Urinary bladder (tissue), 4 donors: ENCODE measurements at places on chromosomes 2 and 18.

DNA sequence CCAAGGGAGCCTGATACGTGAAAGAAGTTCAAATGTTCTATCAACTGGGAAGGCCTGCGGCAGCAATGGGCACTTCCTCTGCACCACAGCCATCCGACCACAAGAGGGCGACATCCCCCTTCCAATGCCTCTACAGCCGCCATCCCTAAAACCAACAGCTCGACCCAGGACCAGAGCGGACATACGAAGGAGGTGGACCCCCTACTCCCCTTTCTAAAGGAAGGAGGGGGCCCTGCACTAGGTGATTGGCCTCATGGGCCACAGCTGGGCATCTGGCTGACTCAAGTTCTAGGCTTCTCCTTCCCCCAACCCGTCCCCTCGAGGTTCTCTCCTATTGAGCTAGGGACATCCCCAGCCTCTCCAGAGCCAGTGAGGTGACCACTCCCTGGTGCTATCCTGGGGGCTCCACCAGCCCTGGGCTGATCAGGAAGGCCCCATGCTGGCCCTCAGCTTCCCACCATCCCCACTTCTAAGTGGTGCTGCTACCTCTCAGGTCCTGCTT is 217.2 kb downstream of the TNS1 start:
- DNase-seq: peak; percentile 46

- DNase-seq: no peak
These were observed 123.8 kb upstream of the ZEB2 start for GRCh38 chr2:144643537-144644336.

DNA sequence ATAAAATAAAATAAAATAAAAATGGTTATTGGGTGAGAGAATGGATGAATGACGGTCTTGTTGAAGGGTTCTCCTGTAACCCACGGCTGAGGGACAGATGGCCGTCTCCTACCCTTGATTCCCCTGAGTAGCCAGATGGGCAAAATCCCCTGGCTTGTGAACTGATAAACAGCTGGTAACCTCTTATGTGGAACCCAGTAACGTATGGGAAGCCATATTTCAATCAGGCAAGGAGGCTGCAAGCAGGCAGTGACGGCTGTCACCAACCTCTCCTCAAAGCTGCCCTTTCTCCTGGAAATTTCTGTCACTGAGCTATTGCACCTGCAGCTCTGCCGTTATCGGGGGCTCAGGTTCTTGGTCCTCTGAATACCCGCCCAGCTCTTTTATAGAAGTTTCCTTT is 165.3 kb upstream of the SMAD2 start:
- no peak for DNase-seq

GRCh38 chr18:68833756-68834155 is 35.9 kb downstream of the CCDC102B start:
- DNase-seq: no peak

DNA sequence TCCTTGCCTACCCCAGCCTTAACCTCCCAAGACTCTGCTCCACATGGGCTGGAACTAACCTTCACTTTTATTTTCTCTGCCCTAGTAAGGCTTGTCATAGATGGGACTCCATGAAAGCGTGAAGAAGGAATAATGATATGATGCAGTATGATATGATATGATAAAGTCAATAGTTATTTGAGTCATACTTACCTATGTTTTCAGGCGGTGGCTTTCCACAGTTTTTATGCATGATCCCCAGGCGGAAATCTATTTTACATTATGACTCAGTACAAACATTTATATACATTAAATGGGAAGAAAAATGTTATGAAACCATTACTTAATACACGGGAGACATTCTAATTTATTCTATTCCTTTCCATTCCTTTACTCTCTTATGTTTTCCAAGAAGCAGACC is 5.6 kb downstream of the ACMSD start:
- no peak for DNase-seq

DNA sequence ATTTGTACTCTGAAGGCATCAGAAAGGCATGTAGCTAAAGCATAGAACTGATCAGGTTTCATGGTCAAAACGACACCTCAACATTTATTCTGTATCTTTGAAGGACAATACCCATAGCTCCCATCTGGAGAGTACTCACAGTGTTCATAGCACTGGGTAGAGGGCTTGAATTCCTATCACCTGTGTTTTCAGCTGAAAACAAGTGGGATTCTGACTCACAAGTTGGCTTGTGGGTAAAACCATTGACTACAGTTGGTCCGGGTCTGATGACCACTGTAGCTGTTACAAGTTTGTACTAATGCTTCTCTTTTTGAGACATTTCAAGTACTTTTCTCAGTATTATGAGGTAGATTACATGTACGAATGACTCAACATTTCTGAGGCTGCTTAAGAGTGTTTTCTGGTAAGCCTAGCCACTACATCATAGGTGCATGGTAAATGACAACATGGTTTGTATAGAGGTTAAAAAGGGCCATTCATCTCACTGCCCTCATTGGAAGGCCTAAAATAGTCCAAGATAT is 68.6 kb upstream of the PELI1 start:
- no peak for DNase-seq

DNA sequence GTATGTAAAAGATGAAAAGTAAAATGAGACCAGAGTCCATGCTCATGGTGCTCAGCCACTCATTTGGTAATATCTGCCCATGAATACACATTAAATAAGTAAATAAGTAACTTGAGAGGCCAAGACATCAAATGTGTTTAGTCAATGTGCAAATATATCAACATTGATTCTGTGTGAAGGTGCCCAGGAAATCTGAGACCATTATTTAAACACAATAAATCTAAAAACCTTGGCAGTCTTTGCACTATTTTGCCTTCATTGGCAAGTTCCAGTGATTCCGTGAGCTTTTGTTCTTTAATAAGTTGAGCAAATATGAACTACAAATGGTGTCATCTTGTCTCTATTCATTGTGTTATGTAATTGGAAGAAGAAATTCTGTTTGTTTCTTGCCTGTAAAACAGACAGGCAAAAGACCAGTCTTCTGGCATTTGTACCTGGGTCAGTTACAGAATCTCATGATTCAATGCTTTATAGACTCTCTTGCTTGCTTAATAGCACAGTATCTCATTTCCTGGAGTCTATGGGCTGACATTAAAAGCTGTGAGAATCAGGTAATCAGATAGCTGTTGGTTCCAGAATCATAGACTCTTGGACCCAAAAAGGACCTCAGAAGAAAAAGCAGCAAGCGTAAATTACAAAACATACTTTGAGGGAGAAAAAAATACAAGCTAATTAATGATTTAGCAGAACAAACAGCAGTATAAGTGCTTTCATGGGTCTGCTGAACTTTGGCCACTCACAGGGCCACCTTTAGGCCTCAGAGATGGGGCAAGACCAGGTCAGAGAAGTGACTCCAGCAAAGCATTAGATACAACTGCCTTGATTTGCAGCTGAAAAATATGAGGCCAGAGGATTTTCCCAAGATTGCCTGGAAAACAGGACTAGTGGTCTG is 20.0 kb upstream of the SERPINB3 start:
- no peak for DNase-seq

- no peak for DNase-seq
These were observed 400.7 kb downstream of the NBAS start for GRCh38 chr2:15160201-15160991.

DNA sequence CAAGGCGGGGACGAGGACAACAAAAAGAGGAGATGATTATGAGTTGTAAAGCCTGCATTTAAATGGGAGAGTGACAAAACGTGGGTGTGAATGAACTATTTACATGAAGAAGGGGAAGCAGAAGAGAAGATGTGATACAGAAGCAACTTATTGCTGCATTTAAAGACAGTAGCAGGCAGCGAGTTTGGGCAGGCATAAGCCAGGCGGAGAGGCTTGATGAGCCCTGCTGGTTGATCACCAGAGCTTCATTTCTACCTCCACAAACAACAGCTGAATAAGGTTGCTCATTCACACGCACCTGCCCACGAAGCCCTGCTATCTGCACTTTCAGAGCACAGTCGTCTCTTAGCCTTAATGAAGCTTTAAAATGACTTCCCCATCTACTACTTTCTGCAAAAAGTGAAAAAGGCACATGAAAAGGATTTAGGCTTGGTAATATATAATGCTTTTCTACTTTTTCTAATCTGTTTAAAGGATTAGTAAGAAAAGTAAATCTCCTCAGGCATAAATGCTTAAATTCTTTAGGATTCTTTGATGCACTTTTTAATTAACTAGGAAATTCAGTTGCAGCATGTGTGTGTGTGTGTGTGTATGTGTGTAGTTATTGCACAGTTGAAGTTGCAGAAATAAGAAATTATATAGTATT is 3.1 kb downstream of the SLC38A11 start:
- DNase-seq: no peak

- no peak for DNase-seq
These were observed 100.1 kb upstream of the ERBB4 start for GRCh38 chr2:212638694-212639093.

GRCh38 chr2:124254621-124255020 is 229.5 kb downstream of the CNTNAP5 start:
- DNase-seq: no peak

GRCh38 chr2:168203762-168204693 is 43.4 kb downstream of the STK39 start:
- no peak for DNase-seq

DNA sequence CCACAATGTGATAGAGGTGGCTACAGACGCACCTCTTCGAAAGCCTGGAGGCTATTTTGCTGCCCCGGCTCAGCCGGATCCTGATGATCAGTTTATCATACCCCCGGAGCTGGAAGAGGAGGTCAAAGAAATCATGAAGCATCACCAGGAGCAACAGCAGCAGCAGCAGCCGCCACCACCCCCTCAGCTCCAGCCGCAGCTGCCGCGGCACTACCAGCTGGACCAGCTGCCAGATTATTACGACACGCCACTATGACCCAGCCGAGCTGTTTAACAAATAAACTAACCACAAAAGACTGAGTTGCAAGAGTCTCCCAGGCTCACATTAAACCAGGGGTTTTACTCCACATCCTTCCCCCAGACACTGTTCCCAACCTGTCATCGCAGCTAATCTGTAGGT is 263.8 kb downstream of the PHLPP1 start:
- no peak for DNase-seq

GRCh38 chr2:172013396-172013795 is 13.6 kb downstream of the METAP1D start:
- DNase-seq: no peak

DNA sequence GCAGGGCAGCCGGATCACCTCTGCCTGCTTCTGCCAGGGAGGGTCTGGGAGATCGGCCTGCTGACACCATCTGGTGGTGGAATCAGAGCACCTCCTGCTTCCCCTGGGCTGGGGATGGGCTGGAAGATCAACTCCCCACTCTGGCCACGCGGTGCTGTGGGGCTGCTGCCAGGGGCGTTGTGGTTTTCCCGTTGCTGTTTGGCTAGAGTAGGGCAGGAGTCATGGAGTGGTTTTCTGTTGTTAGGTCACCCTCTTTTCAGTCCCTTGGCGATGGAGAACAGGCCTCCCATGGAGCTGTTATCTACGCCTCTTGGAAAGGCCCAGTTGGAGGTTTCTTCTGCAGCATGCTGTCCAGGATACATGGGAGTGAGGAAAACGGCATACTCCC is 15.2 kb downstream of the BCL2L11 start:
- DNase-seq: no peak

DNA sequence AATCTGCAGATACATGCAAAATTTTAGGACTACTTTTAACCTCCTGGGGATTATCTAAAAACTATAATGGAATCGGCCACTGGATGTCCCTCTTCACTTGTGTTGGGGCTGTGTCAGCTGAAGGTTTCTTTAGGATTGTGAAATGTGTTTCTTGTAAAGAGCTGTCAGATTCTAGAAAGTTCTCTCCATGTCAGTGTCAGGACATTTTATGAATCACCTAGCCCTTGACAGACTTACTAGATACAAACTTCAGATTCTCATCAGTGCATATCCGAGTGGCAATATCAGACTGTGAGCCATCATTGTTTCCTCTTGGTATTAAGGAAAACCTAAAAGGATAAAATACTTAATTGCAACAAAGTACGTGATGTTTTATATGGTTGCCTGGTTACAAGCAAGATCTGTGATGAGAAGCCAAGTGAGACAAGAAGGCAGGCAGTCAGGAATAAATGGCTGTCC is 107.3 kb downstream of the CPS1 start:
- DNase-seq: no peak

DNA sequence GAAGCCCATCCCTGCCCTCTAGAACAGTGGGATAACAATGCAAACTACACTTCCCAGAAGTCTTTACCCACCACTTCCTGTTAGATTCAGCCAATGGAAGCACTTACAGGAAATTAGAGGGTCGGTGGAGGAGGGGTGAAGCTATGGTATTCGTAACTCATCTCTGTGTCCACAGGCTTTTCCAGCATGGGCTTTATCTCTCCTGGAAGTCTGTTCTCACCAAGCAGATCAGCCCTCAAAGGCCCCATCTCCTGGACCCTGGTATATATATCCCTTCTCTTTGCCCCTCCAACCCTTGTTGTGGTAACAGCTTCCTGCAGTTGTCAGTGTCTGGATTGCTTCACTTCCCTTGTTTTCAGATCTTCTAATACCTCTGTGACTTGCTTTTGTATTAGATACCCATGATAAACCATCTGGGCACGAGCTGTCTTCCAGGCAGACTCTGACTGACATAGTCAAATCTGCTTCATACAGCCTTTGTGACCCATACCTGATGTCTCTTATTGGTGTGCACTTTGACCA is 475.0 kb upstream of the POU3F3 start:
- peak; percentile 43 for DNase-seq

DNA sequence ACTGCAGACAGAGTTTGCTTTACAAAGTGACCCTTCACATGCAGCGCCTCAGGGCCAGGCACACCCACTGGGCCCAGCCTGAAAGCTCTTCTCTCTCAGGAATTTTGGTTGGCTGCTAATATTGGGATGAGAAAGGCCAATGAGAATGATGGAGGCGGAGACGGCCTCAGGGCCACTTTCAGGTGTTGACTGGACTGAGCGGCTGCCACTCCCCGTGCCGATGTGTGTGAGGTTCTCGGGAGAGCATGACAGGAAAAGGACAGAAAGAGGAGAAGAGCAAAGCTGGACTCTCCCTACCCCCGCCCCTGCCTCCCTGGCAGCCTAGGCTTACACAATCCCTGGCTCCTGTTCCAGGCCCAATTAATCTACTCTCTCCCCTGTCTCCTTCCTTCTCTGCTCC is 155.7 kb downstream of the CELF4 start:
- no peak for DNase-seq

GRCh38 chr18:13194239-13194638 is 24.3 kb upstream of the LDLRAD4 start:
- DNase-seq: no peak

GRCh38 chr2:110866045-110866444 is 133.7 kb downstream of the ACOXL start:
- DNase-seq: no peak

DNA sequence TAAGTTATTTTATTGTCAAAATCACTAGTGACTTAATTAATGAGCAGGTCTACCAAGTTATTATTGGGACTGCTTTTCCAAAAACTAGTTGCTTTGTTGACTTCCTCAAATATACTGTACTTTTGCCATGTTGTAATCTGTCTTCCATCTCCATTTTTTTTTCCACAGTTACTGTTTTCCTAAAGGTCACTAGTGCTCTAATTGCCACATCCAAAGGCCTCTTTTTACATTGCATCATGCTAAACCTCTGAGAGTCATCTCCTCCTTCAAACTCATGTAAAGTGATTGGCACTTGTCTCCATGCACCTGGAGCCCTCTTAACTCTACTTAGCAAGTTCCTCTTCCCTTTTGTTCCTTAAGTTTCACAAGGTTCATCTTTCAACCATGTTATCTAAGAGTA is 11.8 kb downstream of the PMAIP1 start:
- DNase-seq: no peak

- no peak for DNase-seq
These were observed 30.2 kb downstream of the STK25 start for GRCh38 chr2:241478166-241478565.

- DNase-seq: peak; percentile 40
These were observed 3.1 kb upstream of the CPO start for GRCh38 chr2:206935991-206936842.
